NCI-H774 (cell line): ENCODE measurements at places on chromosomes 6 and 20.

GRCh38 chr6:82976179-82976578 is 89.5 kb downstream of the UBE3D start:
- no peak for DNase-seq

GRCh38 chr6:165675120-165675519 is 12.1 kb upstream of the PDE10A start:
- DNase-seq = no peak

DNA sequence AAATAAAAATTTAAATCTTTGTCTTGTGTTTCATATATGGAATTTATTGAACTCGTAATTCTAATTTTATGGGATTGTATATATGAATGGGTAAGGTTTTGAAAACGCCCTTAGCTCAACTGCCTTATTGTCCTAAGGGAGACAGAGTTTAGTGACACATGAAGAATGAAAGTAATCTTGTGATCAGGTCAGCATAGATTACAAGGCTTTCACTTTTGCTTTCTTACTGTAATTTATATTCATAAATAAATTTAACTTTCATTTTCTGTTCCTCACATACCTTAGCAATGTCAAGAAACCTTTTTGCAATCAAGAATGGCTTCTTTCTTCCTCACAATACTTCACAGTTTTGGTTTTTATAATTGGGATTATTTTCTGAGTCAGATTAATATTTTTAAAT is 14.4 kb downstream of the KPNA5 start:
- DNase-seq = no peak

GRCh38 chr6:89840538-89840937 is 10.9 kb downstream of the CASP8AP2 start:
- no peak for DNase-seq

GRCh38 chr6:126020305-126021050 is 34.1 kb downstream of the TRMT11 start:
- no peak for DNase-seq

- no peak for DNase-seq
Observed at GRCh38 chr20:12882832-12883506, 125.8 kb upstream of the SPTLC3 start.

GRCh38 chr20:19986419-19986818 is 30.7 kb upstream of the NAA20 start:
- no peak for DNase-seq

DNA sequence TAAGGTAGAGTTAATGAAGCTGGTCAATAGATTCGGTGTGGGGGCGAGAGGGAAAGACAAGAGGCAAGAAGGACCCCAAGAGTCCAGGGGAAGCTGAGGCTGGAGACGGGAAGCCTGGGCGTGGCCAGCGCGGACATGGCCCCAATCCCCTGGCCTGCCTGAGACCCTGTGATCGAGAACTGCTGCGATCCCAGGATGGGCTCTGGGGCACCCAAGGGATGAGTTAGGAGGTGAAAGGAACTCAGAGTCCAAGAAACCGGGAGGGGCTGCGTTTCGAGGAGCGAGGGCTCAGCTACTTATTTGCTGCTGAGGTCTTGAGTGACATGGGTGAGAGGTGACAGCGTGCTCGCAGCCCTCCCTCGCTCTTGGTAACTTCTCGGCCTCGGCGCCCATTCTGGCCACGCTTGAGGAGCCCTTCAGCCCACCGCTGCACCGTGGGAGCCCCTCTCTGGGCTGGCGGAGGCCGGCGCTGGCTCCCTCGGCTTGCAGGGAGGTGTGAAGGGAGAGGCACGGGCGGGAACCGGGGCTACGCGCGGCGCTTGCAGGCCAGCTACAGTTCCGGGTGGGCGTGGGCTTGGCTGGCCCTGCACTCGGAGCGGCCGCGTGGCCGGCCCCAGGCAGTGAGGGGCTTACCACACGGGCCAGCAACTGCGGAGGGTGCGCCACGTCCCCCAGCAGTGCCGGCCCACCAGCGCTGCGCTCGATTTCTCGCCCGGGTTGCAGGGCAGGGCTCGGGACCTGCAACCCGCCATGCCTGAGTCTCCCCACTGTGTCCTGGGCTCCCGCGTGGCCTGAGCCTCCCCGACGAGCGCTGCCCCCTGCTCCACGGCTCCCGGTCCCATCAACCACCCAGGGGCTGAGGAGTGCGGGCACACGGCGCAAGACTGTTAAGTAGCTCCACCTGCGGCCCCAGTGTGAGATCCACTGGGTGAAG is 58.2 kb downstream of the IRF4 start:
- no peak for DNase-seq

- DNase-seq = no peak
Observed at GRCh38 chr6:84762220-84763002, 2.0 kb downstream of the TBX18 start.

GRCh38 chr20:63854069-63854765 is 7.1 kb upstream of the ABHD16B start:
- DNase-seq = no peak

DNA sequence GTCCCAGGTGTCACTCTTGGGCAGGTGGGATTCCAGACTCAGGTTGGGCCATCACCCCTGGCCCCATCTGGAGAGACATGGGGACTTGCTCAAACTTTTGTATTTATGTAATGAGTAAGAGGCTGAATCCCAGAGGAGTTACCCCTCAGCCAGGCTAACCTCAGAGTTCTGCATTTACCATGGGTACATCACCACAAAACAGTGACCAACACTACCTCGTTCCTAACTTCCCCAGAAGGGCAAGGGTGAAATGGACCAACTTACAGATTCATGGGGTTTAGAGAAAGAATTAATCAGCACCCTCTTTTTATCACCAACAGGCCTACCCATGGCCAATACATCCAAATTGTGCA is 259.9 kb upstream of the MARCKS start:
- no peak for DNase-seq

GRCh38 chr6:40312213-40313015 is 274.8 kb downstream of the LRFN2 start:
- DNase-seq = no peak

DNA sequence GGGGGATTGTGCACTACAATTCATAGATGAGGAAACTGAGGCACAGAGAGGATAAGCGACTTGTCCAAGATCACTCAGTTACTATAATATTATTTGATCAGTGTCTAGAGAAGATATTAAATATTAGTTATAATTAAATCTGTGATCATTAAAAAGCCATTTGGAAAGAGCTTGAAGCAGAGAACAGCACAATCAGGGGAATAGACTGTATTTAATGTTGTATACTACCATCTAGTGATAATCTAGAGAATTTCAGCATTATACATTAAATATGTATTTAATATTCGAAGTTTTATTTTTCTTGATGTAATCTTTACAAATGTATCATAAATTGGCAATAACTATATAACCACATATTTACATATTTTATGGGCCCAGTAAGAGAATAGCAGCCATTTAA is 20.1 kb upstream of the MTCL3 start:
- DNase-seq = peak; percentile 35

DNA sequence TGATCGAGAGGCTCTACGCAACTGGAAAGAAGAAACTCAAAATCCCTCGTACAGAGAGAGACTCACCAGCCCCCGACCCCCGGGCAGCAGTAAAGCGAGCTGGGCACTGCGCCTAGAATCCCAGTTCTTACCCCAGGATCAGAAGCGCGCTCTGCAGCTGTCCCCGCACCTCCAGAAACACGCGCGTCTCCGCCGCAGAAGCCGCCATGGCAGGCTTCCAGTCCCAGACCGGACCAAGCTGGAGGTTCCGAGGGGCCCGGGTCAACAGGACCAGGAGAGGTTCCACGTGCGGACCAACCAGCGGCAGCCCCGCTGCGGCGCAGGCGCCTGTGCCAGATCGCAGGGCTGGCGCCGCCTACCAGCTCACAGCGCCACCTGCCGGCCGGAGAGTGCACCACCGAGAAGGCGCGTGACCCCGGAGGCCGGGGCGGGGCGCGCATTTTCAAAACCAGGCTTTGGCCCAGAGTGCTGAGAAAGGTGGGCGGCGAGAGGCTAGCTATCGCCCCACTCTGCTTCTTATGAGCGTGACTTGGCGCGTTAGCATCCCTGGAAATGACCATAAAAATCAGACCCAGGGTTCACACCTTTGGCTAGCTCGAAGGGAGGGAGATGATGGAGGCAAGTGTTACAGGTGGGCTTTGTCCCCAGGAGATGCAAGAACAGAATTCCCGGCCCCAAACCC is at the start of gene UBE3D:
UBE3D (minus strand) TSS at position 331 of the 682 bp plus-strand sequence; CDS start at position 208, 123 bp downstream.
- peak; percentile 94 for DNase-seq

DNA sequence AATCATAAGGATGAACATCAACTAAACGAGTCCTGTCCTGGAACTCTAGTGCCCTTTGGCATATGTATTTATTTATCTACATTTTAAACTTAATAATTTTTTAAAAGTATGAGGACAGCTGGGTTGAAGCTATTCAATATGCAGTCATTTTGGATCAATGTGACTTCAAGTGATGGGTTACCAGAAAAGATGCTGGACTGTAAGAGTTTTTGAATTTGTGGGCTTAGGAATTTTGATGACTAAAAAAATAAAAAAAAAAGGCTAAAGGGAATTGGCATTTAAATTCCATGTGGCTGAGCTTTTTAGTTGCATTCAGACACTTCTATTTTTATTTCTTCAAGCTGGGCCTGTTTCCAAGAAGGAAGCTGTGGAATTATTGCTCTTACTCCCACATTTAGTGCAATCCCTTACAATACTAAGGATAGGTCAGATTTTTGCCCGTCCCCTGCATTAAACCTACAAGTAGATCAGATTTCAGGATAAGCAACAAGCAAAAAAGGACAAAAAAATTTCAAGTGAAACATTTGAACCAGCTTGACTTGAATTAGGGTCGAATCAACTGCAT is 704.2 kb upstream of the CITED2 start:
- DNase-seq = no peak

GRCh38 chr6:7267466-7268091 is 45.4 kb downstream of the SSR1 start:
- DNase-seq = no peak

DNA sequence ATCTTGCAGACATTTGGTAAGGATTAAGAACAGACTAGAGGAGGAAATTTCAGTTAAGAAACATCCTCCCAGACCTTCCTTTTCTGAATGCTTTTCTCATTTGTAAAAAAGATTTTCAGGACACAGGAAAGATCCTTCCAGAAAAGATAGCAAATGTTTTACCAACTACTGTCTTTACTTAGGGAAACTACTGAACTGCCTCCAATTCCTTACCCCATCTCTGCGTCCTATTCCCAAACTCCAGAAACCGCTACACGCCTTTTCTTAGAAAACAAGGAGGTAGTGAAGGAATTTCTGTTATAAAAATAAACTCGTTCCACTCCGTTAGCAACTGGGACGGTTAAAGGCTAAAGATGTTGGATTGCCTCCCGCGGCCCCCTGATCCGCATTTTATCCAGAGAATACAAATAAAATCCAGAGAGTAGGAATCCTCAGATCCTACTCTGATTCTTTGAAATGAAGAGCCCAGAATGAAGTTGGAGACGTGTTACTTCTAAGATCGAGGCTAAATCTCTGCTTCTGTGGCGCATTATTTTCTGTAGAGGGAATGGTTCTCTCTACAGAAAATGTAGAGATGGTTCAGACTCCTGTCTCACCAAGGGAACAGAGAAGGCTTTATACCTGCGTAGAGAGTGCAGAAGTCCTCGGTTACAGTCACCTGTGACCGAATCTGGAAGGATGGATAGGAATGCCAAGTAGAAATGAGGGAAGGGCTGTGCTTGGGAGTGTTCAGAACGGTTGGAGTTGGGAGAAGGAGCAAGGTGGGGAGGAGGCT is 133.0 kb downstream of the GPX5 start:
- no peak for DNase-seq

DNA sequence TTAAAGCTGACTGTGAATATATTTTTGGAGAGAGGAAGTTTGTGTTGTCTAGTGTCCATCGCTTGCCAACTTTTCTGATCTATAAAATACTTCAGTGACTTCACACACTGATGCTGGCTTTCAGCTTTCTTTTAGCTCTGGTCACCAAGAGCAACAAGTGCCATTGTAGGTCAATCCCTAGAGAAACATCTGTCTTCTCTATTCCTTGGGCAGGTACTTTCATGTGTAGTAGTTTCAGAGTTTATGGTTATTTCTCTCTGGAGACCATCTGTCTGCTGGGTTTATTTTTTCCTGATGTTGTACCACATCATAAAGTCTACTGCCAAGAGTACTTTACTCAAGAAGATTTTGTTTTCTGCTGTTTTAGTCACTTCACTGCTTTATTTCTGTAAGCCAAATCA is 249.9 kb downstream of the KHDC1L start:
- no peak for DNase-seq

GRCh38 chr6:20629509-20629908 is 95.3 kb downstream of the CDKAL1 start:
- no peak for DNase-seq

DNA sequence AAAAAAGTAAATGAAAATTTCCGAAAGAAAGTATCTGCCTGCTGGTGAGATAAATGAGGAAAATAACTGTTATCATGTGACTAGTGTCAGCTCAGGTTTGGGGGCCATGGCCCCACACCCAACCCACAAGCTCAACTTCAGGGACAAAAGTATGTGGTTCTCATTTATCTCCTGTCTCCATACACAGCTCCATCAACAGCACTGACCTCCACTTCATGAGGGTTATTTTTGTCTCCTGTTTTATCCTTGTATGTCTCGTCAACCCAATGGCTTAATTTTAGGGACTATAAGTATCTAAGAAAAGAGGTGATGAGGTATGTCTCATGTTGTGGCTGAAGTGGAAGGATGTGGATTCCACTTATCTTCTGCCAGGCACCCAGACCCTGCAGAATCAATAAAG is 271.6 kb upstream of the RIN2 start:
- DNase-seq = no peak

DNA sequence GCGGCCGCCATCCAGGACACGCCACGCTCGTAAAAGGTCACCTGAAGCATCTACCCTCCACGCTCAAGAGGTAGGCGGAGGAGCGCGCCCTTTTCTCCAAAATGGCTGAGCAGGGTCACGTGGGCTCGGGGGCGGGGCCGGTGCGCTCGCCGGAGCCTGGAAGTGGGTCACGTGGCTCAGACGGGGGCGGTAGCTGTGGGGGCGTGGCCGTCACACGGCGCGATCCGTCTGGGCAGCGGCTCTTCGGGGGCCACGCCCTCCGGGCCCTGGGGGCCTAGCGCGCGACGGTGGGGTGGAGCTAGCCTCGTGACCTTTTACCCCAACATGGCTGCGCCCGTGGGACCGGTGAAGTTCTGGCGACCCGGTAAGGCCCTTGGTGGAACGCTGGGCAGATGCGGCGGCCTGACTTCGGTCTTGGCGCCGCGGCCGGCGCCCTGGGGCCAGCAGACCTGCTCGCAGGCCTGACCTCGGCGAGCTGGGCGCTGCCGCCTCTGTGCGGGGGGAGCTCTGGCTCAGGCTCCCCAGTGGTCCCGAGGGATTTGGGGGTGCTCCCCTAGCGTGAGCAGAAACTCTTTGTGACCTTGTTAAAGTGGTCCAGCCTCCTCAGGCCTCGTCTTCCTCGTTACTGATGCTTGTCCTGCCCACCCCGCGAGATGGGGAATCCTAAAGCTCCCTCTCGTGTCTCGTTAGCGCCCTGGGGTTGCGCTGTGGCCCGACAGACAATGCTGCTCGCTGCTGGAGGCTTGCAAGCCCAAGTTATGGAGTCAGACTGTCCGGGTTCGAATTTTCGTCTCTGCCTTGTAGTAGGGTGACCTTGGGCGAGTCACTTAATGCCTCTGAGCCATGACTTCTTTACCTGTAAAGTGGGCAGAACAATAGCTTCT is at the start of gene DHX35:
DHX35 (plus strand) TSS at position 301 of the 884 bp plus-strand sequence; CDS start at position 325, 24 bp downstream.
- peak; percentile 96 for DNase-seq

DNA sequence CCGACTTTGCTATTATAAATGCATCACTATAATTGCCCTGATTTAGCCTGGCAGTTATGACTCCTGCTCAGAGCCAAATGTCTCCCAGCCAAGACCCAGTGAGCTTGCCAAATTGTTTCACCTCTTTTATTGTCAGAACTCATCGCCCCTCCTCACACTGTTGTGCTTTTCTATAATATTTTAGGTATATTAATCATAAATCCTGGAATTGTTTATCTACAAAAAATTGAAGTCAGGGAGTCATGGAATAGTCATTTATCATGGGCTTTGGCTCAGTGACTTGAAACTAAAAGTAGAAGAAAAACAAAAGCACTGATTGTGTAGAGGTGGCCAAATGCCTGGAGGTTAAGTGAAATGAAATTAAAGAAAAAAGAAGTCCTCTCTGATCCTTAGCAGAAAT is 85.6 kb downstream of the PFDN4 start:
- no peak for DNase-seq
